Ovary (tissue), 10 donors: ENCODE measurements at places on chromosomes 6 and 20. TPM values are rescaled to one million over a fixed set of nuclear protein-coding genes. Genes with fewer than 3 reads are reported as not detected.

BANF2 gene
- total RNA-seq = not detected

HTR1E gene
- total RNA-seq = 0.75 TPM

DNA sequence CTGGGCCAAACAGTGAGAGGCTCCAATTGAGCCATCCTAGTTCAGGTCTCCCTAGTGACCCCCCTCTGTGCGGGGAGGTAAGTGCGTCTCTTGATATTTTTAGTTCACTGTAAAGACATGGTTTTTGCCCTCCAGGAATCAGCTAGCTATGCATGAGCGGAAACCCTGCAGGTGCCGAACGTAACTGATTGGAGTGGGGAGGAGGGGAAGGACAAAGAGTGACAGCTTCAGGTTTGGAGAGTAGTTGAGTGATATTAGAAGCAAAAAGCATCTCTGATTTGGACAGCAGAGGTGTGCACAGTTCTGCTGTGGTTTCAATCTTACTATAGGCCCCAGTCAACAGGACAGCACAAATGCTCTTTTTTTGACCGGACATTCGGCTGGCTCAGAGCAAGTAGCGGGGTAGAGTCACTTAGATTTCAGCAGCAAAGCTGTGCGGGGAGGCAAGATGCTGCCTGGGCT lies 31.8 kb downstream of the TBC1D7 start:
- DNase-seq = no peak

GRCh38 chr6:109292983-109293586 lies 89.2 kb downstream of the CD164 start:
- no peak for DNase-seq
